ENCODE measurements at places on chromosomes 13 and 19.
A peak's percentile ranks its signal among the peaks of the same experiment; 100 is the strongest.

GRCh38 chr19:55702131-55702627 lies 27.2 kb downstream of the EPN1 start:
- no peak for DNase-seq

DNA sequence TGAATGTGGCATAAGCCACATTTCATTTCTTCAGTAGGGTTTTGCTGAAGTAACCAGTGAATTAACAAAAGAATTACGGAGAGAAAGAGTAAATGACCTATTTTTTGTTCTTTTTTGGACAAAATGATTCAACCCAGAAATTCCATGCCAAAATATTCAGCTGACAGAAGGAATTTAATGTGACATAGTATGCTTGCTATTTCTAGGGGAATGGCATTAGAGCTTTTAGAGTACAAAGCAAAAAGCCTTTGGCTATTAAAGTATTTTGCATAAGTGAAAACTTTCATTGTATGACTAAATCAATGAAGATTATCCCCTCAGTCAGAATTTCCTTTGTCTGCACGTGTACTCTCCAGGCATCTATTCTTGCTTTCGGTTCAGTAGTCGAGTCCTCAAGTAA lies 465.3 kb downstream of the COG6 start:
- no peak for DNase-seq

DNA sequence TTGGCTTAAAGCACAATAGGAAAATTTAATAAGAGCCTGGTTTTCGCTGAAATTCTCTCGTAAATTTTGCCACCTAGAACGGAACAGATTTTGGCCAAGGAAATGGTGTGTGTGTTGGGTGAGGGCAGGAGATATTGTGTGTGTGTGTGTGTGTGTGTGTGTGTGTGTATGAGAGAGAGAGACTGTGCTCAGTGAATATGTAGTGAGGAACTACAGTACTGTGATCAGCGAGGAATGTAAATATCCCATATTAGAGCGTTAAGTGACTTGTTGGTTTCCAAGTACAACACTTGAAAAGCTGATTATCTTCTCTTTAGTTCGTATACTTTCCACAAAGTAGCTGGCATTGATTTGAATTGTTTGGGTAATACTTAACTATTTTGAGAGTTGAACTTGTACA lies 738.9 kb downstream of the PCDH9 start:
- DNase-seq, result no peak

- peak; percentile 70 for DNase-seq
These were observed 53.3 kb downstream of the RFX2 start for GRCh38 chr19:6056801-6057650.

DNA sequence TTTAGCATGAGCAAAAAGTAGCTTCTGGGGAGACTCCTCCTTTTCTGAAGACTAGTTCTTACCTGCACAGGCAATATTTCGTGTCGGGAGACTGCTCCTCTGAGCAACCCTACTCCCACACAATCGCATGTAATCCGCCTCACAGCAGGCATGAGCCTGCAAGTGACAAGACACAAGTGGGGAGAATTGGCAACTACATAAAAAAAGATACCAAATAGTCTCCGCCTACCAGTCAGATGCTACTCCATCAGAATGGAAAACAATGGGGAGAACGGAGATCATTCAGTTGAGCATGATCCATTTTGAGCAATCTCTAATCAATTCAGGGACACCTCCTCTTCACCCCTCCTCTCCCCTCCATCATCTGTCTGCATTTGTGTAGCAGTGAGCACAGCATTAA lies 321.0 kb downstream of the COG6 start:
- no peak for DNase-seq

GRCh38 chr13:34964558-34964957 lies 22.5 kb downstream of the NBEA start:
- no peak for DNase-seq

DNA sequence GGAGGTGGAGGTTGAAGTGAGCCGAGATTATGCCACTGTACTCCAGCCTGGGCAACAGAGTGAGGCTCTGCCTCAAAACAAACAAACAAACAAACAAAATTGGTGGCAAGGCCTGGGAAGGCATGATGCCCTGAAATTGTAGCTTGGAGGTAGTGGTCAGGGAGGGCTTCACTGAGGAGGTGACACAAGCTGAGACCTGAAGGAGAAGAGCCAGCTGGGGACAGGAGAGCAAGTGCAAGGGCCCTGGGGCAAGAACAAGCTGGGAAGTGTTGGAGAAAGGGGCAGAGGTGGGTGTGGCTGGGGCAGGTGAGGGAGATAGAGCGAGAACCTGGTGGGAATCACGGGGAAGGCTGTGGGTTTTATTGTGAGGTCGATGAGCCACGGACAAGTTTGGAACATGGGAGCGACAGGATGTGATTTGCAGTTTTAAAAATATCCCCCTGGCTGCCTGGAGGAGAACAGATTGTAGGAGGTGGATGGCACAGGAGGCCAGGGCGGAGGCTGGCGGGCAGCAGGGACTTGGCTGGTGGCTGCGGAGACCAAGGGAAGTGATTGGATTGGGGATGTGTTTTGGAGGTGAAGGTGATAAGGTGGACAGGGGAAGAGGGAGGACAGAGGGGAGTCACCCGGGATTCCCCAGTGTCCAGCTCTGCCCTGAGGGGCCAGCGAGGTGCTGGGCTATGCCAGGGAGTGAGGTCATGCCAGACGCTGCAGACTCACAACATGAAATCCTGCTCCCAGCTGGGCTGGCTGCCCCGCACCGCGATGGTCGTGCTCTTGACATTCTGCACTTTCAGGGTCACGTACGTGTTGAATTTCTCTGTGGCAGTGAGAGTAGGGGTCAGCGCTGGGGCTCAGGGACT lies 14.0 kb downstream of the UNC13A start:
- DNase-seq, result no peak

- DNase-seq, result no peak
These were observed 6.5 kb downstream of the R3HDM4 start for GRCh38 chr19:906480-906879.

DNA sequence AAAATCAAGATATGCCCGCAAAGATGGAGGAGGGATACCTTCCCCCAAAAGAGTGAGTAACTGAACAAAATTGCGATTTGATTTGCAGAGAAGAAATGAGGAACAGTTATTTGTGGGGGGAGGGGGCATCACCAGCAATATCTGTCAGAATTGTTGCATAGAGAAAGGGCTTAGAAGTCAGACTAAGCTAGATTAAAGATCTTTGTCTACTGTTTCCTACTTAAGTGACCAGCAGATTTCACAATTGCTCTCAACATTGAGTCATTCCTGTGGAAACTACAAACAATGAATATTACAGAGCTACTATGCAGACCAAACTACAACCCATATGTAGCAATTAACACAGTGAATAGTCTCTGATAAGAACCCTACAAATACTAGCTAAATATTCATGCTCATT lies 27.4 kb downstream of the FPR3 start:
- DNase-seq, result no peak

DNA sequence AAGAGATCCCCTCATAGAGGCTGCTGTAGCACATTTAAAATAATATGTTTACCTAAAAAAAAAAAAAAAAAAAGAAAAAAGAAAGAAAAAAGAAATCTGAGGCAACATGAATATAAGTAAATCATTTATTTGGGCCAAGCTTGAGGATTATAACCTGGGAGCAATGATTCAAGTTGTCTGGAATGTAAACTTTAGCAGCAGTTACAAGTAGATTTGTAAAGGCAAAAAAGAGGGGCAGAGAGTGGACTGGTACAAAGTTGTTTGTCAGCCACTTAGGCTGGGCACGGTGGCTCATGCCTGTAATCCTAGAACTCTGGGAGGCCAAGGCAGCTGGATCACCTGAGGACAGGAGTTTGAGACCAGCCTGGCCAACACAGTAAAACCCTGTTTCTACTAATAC lies 11.3 kb downstream of the ZNF43 start:
- DNase-seq, result no peak

- no peak for DNase-seq
These were observed 84.5 kb downstream of the LRRC63 start for GRCh38 chr13:46296115-46296822.

- no peak for DNase-seq
These were observed 14.9 kb downstream of the FXYD5 start for GRCh38 chr19:35169221-35169995.
